ENCODE measurements at places on chromosomes 5 and 9.
A peak's percentile ranks its signal among the peaks of the same experiment; 100 is the strongest.

DNA sequence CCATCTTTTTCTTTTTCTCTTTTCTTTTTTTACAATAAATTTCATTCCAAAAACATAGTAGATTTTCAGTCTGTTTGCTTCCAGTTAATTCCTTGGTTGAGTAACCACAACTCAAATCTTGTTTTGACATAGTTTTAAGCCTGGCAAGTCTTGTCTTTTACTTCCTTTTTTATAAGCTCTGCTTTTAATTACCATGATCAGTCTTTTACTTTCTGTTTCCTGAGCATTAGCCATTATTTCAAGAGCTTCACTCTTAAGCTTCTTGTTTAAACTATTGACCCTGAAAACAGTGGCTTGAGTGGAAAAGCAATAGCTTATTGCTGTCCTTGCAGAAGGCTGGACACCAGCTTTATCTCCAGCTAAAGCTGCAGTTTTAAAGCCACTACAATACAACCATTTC lies 1363.3 kb downstream of the MAT2B start:
- DNase-seq = no peak

DNA sequence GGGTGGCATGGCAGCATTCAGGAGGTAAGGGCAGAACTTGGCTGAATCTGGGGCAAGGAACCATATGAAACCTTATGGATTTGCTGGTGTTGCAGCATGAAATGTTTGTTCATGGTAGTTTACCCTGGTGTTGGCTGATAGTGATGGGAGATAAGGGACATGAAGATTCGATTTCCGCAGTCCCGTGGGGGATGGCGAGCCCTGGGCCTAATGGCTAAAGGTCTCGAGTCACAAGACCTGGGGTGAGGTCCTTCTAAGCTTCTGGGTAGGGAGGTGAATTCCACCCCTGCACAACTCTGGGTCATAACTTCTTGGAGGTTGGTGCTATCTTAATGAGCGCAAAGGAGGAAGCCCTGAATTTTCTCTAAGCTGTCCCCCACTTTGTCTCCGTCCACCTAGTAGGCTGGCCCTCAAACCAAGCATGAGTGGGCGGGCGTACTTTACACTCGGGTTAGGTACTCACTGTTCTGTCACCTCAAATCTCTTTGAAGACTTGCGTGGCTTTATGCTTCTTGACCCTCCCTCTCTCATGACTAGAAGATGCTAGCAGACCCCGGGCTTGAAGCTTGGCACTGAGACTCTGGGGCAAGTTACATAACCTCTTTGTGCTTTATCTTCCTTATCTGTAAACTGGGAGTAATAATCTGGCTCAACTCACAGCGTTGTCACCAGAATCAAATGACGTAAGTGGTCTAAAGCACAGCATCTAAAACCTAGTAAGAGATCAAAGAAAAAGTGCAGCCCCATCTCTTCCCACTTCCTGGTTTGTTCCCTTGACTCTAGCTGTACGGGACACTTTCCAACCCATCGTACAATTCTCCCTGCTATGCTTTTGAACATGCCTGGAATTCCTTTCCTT lies 72.5 kb downstream of the BASP1 start:
- no peak for DNase-seq

DNA sequence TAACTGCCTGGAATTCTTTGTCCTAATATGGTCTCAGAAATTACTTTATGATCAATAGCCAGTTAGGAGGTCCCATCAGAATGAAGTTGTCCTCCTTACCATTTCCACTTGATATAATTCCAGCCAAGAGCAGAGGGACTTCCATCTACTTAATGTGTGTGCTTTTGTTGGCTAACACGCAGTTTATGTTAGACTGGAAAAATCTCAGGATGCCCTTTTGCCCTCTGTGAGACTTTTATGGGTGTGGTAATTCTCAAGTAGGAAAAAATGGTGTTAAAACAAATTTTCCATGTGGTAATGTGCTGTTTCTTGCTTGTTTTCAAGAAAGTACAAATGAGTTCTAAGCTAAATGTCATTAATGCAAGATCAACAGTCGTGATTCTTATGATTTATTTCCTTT lies 327.1 kb downstream of the MTRR start:
- DNase-seq = no peak

GRCh38 chr9:104069288-104069687 lies 24.8 kb upstream of the SMC2 start:
- no peak for DNase-seq

GRCh38 chr5:158163451-158164295 lies 304.7 kb upstream of the CLINT1 start:
- DNase-seq = no peak

- DNase-seq = no peak
Measured at GRCh38 chr9:26745111-26745510, 147.5 kb downstream of the CAAP1 start.

DNA sequence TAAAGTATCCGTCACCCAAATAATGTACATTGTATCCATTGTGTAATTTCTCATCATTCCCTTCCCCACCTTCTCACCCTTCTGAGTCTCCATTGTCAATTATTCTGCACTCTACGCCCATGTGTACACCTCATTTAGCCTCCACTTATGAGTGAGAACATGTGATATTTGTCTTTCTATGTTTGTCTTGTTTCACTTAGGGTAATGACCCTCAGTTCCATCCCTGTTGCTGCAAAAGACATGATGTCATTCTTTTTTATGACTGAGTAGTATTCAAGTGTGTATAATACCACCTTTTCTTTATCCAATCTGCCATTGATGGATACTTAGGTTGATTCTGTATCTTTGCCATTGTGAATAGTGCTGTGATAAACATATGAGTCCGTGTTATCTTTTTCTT lies 4.9 kb upstream of the SPATA31C2 start:
- no peak for DNase-seq

DNA sequence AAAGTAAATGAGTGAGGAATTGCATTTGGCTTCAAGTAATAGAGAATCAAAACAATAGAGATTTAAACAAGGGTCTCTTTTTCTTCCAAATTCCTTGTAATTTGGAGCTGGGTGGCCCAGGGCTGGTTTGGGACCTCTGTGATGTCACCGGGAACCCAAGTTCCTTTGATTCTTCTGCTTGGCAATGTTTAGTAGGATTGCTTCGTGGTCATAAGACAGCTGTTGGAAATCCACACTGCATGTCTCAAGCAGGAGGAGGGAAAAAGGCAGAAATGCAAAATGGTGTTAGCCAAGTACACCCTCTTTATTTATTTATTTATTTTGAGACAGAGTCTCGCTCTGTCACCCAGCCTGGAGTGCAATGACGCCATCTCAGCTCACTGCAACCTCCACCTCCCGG lies 72.6 kb upstream of the IL12B start:
- DNase-seq = no peak

DNA sequence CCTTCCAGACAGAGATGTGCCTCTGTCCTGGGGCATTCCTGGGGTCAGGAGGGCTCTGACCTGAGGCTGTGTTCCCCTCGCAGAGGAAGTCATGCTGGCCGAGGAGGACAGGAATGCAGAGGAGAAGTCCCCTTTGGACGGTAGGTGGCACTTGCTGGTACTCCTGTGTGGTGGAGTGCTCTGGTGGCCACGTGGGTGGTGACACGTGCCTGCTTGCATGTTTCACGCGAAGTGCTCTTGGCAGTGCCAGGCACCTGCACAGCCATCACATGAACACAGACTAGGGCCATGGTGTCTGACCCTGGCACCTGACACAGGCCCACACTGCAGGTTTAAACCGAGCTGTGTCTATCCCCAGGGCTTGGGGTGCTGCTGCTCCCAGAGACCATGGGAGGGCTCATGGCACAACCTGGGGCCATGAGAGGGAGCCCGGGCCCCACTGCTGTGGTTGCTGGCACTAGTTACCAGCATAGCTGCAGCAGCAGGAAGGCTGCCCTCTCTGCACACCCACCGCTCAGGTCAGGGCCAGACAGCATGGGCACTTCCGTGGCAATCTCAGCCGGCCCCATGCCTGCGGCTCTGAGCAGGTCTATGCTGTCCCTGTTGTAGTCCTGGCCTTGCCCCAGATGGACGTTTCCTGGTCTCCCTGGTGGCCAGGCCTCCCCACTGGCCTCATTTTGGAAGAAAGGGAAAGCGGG lies 79.3 kb downstream of the CACNA1B start:
- DNase-seq = peak; percentile 43

DNA sequence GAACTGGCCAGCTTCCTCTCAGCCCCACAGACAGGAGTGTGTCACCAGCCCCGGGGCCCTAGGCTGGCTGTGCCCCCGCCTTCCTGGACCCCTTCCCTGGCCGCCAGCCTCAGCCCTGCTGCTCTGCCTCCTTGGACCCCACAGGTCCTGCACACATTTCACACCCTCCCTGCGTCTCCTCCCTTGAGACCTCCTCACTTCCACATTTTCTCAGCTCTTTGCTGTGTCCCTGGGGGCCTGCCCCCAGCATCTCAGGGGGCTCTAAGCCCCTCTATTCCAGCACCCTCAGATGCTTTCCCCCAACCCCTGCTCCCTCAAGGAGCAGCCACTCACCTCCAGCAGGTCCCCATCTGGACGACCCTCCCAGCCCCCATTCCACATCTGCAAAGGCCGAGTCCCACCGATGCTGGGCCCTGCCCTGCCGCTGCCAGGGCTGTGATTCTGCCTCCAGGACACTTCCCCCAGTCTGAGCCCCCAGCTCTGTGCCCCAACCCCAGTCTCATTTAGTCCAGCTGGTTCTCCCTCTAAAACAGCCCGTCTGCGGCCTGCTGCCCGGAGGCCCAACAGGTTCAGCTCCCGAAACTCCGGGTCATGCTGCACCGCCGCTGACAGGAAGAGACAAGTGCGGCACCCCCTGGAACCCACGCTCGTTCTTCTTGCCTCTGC lies 4.2 kb downstream of the SLC34A3 start:
- no peak for DNase-seq

DNA sequence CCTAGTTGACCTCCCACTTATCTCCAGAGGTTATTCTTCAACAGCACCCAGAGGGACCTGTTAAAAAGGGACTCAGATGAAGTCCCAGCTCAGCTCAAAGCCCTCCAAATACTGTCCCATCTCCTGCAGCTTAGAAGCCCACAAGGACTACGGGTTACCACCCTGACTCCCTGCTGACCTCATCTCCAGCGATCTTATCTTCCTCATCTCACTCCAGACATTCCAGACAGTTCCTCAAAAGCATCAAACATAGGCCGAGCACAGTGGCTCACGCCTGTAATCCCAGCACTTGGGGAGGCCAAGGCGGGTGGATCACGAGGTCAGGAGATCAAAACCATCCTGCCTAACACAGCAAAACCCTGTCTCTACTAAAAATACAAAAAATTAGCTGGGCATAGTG lies 263.8 kb upstream of the TLE4 start:
- no peak for DNase-seq

- DNase-seq = no peak
Measured at GRCh38 chr9:10274175-10274574, 338.6 kb downstream of the PTPRD start.

DNA sequence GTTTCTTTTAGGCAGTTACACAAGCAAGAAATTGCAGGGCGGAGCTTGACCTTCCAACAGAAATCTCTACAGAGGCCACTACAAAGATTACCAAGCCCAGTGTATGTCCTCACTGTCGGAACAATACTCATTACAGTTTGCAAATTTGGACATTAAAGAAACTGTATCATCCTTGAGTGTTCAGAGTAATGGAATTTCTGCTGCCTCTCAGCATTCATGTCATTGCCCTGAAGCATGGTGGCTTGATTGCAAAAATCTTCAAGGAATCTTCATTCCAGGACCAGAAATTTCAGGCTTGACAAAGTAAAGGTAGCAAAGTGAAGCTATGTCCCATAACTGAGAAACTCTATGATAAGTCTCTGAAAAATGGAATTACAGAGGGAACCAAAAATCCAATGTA lies 134.6 kb upstream of the MAP3K1 start:
- DNase-seq = no peak

DNA sequence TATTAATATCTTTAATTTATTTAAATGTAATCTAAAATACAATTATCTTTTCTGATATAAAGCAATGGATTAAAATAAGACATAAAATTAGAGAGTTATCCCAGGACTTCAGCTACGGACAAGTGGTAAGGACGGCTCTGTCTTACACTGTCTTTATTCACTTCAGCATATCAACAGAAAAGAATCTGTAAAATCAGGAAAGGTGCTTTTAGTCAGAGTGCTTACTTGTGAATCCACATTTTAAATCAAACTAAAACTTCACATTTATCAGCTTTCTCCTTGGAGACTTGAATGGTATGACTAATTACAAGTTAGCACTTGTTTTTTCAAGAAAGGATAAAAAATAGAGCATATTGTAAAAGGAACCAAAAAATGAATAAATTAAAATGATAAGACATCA lies 39.3 kb downstream of the ST8SIA4 start:
- DNase-seq = no peak

DNA sequence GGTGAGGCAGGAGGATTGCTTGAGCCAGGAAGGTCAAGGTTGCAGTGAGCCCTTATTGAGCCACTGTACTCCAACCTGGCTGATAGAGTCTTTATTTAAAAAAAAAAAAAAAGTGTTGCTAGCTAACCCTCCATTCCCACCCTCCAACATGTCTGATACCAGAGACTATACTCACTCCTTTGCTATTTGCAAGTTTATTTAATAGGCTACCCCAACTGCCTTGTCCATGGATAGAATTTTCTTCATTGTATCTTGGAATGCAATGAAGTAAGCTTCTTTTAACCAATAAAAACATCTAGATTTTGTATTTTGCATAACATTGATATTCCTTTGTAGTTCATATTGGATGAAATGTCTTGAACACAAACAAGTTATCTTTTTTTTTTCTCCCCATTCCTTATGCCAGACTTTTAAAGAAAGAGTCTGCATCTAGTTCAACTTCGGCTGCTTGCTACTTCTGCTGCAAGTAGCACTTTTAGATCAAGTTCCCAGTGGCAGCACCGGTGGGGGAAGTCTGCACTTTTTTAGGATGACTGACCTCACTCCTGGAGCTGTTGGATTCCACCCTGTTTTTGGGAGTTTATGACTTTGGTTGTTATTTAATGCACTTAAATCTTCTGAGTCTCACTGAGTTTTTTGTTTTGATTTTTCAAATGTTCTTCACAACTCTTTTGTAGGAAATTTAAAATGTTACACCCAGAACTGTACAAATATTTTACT lies 112.5 kb downstream of the UHRF2 start:
- no peak for DNase-seq

DNA sequence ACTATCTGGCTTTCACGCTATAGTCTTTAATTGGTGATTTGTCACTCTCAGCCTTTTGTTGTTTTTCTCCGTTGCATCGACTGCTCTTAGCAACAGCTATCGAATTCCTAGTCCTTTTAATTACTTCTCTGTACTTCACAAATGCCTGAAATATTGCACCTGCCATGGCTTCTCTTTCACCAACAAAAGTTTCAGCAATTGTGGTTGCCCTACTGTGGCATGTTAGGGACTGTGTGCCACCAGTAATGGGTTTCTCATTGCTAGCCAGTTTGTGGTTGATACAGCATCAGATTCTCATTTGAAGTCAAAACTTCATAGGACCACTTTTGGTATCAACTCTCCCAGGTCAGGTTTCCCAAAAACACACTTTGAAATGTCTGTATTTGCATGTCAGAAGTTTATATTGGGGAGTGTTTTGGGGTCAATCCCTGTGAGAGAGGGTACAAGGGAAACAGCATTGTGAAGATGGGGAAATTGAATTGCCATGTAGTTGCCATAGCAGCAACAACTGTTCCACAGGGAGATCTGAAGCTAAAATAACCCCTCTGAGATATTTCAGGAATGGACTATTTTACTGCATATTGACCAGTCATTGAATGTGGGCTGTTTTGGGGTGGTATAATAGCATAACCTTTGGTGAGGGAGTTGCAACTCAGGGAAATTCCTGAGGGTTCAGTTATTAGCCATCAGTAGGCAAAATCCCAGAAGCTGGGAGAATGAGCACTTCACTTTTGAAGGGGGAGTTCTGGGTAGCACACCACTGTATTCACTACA lies 99.2 kb downstream of the WDR70 start:
- DNase-seq = no peak

Data from T47D (cell line).